Activated CD8-positive, alpha-beta T cell treated with anti-CD3 and anti-CD28 coated beads for 36 hours (primary cell): ENCODE measurements at places on chromosomes 7 and 10.

DNA sequence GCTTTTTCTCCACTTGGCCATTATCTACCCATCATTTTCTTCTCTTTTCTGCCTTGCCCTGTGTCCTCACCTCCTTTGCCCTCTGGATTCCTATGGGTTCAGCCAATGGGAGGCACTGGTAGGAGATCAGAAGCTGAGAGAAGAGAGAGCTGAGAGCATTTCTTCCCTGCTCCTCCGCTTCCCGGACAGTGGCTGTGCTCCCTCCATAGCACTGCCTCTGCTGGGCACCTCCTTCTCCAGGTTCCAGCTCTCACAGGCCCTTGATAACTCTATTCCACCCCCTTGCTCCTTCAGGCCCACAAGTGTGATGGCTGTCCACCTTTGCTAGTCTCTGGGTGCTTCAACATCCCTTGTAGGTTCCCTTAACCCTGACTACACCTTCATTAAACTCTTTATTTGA is 79.6 kb downstream of the LSM5 start:
- DNase-seq: no peak

DNA sequence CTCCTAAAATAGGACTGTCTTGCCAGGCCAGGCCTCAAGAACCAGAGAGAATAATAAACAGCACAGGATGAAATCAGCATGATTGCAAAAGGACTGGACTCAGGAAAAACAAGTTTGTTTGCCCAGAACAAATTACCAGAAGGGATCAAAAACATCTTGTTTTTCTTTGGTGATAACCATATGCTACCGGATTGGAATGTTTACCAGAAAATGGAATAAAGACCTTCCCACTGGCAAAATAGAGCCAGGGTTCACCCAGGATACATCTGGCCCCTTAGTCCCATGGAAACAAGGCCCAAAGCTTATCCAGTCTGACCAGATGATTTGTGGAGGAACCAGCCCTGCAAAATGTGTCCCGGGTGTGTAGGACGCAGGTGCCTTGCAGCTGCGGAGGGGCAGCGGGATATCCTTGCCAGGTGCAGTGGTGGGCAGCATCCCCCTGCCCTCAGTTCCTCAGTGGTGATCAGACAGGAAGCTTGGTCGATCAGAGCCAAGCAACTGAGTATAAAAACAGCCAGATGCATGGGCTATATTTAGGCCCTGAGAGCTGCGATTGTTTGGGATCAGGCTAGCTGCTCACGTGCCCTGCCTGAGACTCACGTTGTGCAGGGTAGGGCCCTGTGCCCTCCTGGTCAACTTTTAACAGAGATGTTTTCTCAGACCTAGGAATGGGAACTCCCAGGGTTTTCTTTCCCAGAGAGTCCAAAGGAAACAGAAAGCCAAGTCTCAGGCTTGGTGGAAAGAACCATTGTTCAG is 4.6 kb upstream of the ZNF22 start:
- no peak for DNase-seq

DNA sequence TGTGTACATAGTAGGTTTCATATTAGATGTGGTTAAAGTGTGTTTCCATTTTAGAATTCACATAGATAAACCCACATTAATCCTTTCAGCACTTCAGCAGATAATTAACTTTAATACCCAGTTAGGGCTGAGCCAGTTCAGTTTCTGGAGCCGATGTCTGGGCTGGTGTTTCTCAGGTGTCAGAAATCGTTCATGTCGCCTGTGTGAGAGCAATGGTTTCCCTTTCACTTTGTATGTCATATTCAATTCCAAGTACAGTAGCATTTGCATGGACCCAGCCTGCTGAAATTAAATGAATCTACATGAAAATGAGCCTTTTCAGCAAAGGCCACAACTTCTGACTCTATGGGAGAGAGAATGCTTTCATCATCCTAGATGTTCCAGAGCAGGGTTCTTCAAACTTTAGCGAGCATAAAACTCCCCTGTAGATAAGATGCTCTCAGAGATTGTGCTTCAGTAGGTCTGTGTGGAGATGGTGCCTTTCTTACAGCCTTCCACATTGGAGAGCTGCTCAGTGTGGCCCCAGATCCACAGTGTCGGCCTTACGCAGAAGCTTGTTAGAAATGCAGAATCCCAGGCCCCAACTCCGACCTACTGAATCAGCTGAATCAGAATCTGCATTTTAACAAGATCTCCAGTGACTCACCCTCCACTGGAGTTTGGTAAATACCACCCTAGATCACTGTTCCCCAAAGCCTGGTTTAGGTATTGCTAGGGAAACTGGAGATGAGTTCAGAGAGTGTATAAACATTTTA is 19.6 kb downstream of the WIPF3 start:
- no peak for DNase-seq

DNA sequence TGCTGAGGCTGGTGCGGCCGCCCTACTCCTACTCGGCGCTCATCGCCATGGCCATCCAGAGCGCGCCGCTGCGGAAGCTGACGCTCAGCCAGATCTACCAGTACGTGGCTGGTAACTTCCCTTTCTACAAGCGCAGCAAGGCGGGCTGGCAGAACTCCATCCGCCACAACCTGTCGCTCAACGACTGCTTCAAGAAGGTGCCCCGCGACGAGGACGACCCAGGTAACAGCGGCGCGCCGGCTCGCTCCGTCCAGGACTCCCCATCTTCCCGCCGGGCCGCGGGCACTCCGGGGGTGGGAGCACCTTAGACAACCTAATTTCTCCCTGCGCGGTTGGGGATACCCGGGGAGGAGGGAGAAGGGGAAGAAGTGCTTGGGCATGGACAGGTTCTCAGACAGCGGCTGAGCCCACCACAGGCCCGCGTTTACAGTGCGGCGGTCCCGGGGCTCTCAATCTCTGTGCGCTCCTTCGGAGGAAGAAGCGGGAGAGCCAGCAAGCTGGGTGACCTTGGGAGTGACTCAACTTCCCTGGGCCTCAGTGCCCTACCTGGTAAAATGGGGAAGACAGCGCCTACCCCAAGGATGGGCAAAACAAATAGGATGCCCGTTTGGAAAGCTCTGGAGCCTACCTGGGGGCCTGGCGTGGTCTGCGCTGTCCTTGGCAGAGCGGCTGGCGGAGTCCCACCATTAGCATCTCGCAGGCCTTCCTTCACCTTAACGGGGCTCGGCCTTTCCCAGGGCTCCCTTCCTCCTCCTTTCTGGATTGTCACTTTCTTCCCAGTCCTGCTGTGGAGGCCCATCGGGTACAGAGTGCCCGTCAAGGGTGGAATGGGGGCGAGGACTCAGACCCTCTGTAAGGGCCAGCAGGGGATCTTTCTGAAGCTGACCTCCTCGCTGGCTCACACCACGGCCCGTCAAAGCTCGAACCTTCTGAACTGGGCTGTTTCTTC is 852 bp downstream of the FOXI2 start:
- DNase-seq: no peak

GRCh38 chr7:19707240-19707639 is 1.6 kb downstream of the POLR1F start:
- no peak for DNase-seq

DNA sequence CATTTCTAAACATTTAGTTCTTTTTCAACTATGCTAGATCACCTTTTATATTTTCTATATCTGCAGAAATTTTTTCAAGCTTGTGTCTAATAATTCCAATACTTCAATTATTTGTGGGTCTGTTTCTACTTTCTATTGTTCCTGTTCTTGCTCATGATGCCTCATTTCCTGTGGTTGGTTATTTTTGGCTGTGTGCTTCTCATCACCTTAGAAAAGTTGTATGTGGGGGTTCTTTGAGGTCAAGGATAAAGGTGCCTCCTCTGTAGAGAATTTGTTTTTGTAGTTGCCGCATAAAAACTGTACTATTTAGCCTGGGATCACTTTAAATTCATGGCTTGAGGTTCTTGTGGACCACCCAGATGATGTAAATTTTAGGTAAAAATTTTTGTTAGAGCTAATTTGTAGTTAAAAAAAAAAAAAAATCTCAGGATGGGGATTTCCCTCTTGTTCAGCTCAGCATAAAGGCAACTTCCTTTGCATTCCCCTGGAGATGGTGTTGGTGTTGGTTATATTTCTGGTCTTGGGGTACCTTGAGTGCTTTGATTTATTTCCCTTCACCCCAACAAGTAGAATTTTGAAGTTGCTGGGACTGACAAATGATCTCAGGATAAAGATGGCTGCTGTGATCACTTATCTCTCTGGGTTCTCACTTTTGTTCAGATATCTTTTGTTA is 27.0 kb upstream of the JAZF1 start:
- DNase-seq: peak; percentile 45

GRCh38 chr7:74290553-74290950 is 1.3 kb downstream of the CLIP2 start:
- DNase-seq: no peak

GRCh38 chr10:77175631-77176222 is 461.9 kb downstream of the KCNMA1 start:
- DNase-seq: no peak

GRCh38 chr7:36217211-36217960 is 64.3 kb downstream of the EEPD1 start:
- DNase-seq: no peak

GRCh38 chr7:49669285-49669684 is 104.2 kb upstream of the VWC2 start:
- DNase-seq: no peak

GRCh38 chr10:97915346-97916131 is 65.9 kb downstream of the GOLGA7B start:
- no peak for DNase-seq

DNA sequence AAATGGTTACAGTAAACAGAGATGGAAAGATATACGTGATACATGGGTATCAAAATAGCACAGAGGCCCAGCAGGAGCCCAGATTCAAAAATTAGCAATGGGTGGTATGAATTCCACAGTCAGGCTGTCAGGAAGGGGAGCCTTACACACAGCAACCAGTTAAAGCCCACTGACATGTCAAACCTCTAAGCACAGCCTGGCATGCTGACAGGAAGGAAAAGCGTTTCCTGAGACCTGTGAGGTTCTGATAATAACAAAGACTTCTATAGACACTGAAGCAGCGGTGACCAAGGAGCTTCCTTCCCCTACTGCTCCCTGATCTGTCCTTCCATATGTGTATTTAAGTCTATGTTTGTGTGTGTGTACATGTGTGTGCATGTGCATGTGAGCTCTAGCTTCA is 89.9 kb downstream of the PHYHIPL start:
- no peak for DNase-seq

GRCh38 chr10:114100848-114101741 is 57.4 kb downstream of the ADRB1 start:
- DNase-seq: peak; percentile 36

- no peak for DNase-seq
Measured at GRCh38 chr10:125584954-125585353, 98.0 kb downstream of the TEX36 start.

DNA sequence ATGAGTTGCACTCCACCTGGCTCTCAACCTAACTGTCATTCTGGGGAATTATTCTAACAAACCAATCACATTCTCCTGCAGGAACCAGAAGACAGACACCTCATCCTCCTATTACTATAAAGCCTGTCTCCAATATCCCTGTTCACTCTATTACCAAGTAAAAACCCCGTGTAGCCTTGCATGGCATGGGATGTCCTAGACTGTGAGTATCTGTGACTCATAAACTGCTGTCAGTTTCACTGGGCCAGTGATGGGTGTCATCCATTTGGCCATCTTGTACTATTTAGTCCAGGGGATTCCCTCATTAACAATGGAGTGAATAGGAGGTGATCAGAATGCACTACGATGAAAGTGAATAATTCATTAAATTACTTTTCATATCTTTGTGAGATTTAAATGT is 608.7 kb downstream of the DNAJB9 start:
- no peak for DNase-seq

GRCh38 chr7:107854989-107855388 is 36.0 kb upstream of the DLD start:
- DNase-seq: no peak

GRCh38 chr7:123140561-123140960 is 59.2 kb downstream of the SLC13A1 start:
- DNase-seq: no peak

- DNase-seq: peak; percentile 44
Measured at GRCh38 chr7:151382079-151382885, 27.6 kb downstream of the WDR86 start.

DNA sequence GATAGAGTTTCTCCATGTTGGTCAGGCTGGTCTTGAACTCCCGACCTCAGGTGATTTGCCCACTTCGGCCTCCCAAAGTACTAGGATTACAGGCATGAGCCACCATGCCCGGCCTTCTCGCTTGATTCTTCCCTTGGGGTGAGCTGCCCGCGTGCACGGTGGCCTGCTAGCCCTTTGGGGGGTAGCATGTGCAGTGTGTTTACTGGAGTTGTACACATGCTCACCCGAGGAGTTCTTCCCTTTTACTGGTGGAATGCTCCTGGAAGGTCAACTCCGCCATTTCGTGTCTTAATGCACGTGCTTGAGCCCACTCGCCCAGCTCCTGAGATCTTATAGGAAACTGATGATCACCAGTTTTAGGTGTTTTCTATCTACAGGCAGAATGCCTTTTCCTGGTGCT is 17.0 kb upstream of the ADAMTS14 start:
- DNase-seq: no peak

- DNase-seq: no peak
Measured at GRCh38 chr7:39727231-39728012, 104.0 kb downstream of the RALA start.

GRCh38 chr10:132550366-132551092 is 12.9 kb downstream of the INPP5A start:
- no peak for DNase-seq

GRCh38 chr7:100753750-100754149 is 20.4 kb downstream of the ZAN start:
- DNase-seq: no peak

DNA sequence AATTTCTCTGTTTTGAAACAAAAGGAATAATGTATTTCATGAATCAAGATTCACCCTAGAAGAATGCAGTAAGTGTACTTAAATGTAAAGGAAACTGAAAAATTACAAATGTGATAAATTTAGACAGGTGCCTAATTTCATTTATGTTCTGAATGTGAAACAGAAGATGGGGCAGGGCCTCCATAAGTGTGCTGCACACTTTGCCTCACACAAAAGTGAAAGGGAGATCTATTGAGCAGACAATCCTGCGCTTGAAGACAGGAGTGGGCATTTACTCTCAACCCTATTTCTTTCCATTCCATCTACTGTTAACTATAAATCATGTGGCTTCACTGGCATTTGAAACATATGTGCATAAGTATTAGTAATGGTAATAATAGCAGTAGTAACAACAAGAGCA is 36.2 kb downstream of the GNG11 start:
- no peak for DNase-seq

- no peak for DNase-seq
Measured at GRCh38 chr10:56547163-56547562, 186.1 kb upstream of the ZWINT start.

DNA sequence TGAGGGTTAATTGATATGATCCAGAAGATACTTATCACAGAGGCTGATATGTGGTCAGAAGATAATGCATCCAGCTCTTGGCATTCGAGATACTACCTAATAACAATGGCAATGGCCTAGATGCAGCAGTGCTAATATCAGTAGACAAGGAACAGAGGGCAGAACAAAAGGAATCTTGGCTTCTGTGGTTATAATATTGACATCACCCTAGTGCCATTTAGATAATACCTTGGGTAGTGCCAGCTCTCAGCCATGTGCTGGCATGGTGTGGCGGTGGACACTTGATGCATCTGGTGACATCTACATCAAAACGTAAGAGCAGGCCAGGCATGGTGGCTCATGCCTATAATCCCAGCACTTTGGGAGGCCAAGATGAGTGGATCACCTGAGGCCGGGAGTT is 101.8 kb downstream of the CALN1 start:
- no peak for DNase-seq
